Activated CD4-positive, alpha-beta T cell treated with anti-CD3 and anti-CD28 coated beads for 36 hours (primary cell): ENCODE measurements at places on chromosomes 1 and 21. TPM values are rescaled to one million over a fixed set of nuclear protein-coding genes. Genes with fewer than 3 reads are reported as not detected.

Gene NBPF6
- not detected for total RNA-seq

Gene KIF14
- total RNA-seq: 14.8 TPM

Gene UHMK1
- total RNA-seq: 48.1 TPM

Gene RBM11
- 5.1 TPM for total RNA-seq

Gene PIK3R3
- total RNA-seq: 0.78 TPM

Gene TCHHL1
- total RNA-seq: not detected

Gene ZMYM1
- 5.7 TPM for total RNA-seq

Gene NHLH1
- 0.42 TPM for total RNA-seq

Gene OVAAL
- total RNA-seq: not detected

Gene SPRR1B
- total RNA-seq: not detected

Gene ANGPTL1
- total RNA-seq: not detected

Gene GUCA2A
- total RNA-seq: not detected
